T-helper 17 cell (primary cell): ENCODE measurements at places on chromosomes 11 and 22. TPM values are rescaled to one million over a fixed set of nuclear protein-coding genes. Genes with fewer than 3 reads are reported as not detected.

Gene SLC1A2
- not detected for total RNA-seq

Gene ACTN3
- total RNA-seq, result 0.30 TPM

Gene CCDC157
- 9.4 TPM for total RNA-seq

Gene SAA4
- total RNA-seq, result not detected

Gene IRAG1
- 0.17 TPM for total RNA-seq
